ENCODE measurements at places on chromosomes 2 and 18.

- no peak for DNase-seq
These were observed 64.6 kb downstream of the KCTD18 start for GRCh38 chr2:200445284-200445683.

DNA sequence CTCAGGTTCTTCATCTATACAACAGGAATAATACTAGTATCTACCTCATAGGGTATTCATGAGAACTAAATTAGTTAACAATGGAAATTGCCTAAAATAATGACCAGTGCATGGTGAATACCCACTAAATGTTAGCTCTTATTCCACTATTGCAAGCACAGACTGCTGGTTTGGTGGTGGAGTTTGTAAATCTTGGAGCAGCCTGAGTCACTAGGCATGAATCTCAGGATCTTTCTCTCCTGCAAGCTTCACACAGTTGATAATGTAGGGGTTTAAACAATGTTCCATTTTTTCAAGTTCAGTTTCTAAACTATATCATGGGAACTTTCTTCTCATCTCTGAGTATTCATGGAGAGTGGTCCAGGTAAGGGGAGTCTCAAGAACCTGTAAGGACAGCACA, 84.0 kb downstream of the OSR1 start:
- DNase-seq, result no peak

GRCh38 chr18:23619388-23619881, 33.1 kb upstream of the NPC1 start:
- DNase-seq, result peak; percentile 38

DNA sequence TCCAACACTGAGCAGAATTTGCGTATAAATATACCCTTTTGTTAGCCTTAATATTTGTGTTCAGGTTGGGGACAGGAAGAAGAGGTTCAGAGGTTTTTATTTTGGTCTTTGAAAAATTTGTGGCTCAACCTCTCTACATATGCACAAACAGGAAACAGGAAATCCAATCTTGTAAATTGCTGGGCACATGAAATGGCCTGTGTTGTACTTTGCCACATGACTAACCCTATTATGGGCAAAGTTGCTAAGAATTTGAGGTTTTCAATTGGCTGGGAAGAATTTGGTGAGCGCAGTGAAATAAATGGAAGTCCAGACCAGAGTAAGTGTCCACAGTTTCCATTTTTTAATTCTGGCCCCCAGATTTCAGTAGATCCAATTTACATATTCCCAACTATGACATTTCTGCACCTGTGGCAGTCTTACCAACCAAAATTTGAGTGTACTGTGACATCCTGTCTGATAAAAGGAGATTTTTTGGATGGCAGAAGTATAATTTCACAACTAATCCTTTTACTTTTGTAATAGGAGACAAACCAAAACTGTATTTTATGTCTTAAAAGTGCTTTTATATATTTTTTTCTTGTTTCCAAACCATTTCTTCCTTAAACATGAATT, 63.6 kb downstream of the COX7A2L start:
- no peak for DNase-seq

DNA sequence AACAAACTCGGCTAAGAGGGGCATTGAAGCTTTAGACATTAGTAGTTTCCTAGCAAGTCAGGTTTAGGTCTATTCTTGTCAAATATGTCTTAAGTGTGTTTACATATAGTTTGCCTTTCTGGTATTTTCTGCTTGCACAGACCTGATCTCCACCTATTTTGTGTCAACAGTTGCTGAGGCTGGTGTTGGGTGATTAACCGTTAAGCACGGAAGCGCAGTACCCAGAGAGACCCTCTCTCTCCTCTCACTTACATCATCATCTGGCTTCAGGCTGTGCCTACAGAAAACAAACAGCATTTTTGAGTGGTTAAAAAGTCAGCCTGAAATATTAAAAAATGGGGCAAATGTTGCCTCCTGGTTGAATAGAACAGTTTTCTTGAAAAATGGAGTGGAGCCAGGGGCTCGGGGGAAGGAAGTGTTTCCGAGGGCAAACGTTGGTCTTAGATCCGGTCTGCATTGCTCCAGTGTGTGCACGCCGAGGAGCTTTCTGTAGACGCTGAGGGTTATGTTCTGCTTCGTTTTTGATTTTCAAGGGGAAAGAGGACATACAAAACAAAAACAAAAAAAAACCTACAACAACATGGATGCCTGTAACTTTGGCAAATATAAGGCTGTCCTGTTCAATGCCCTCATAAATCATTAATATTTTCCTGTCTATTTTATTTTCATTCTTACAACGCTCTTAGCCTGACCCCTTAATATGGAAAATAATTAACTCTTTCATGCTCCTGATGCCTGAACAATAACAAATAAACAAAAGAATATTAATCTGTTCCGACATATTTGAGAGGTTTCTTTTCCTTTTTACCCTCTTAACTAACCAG, 120.8 kb downstream of the MEIS1 start:
- DNase-seq, result no peak

DNA sequence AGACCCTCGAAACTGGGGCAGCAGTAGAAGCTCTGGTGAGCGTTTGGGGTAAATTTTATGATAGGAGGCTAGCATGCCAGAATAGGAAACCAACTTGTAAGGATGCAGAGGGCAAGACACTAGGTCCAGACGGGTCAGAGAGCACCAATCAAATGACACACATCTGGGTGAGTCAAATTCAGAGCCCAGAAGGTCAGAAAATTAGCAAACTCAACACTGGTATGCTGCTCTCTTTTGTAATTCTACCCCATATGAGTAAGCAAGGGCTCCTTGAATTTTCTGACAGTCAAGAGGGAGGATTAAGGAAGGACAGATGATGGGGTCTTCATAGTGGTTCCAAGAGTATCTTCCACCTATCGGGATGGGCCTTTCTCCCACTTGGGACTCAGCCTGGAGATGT, 209.8 kb downstream of the BCL2 start:
- DNase-seq, result no peak

GRCh38 chr18:75173125-75173432, 35.9 kb downstream of the PTGR3 start:
- DNase-seq, result no peak

DNA sequence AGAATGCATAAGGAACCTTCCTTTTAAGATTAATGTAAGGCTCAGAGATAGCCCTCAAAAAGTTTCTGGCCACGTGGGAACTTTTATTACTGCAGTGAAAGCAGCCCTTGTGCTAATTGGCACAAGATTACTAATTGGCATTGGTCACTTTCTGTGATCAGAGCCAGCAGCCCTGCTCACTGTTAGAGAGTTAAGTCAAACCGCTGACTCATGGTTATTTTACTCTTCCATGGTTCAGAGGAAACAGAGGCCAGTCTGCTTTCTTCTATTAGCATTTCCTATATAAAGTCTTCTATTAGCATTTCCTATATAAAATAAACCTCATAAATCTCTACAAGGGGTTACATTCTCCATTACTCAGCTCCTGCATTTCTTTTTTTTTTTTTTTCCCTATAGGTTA, 1.5 kb upstream of the SLC35G4 start:
- DNase-seq, result no peak

DNA sequence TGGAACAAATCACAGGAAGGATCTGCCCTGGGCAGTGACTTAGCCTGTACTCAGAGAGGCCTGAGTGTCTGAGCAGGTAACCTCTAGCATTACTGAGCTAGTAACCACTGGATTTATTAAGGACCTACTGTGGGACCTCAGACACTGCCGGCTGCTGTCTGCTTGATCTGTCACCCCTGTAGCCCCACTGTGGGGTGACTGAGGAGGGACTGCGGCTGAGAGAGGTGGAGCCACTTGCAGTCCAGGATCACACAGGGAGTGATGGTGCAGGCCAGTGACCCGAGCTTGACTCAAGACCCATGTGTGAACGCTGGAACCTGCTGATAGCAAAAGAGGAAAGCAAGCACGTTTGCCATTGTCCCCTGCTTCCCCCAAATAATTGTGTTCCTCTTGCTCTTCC, 15.6 kb downstream of the CHMP1B start:
- no peak for DNase-seq

- DNase-seq, result no peak
These were observed 57.6 kb downstream of the BOLA3 start for GRCh38 chr2:74089816-74090745.
